ENCODE measurements at places on chromosomes 2 and 18. TPM values are rescaled to one million over a fixed set of nuclear protein-coding genes. Genes with fewer than 3 reads are reported as not detected.

GRCh38 chr2:55452879-55453278, 33.2 kb upstream of the CCDC88A start:
- DNase-seq, result no peak

GRCh38 chr2:40448476-40449079, 3.3 kb downstream of the SLC8A1 start:
- DNase-seq, result peak; percentile 21

The TEKT4 gene
- not detected for polyA plus RNA-seq

The GALNT3 gene
- polyA plus RNA-seq, result 29.0 TPM

The BUB1 gene
- 34.0 TPM for polyA plus RNA-seq
